ENCODE measurements at places on chromosomes 6 and 20.

DNA sequence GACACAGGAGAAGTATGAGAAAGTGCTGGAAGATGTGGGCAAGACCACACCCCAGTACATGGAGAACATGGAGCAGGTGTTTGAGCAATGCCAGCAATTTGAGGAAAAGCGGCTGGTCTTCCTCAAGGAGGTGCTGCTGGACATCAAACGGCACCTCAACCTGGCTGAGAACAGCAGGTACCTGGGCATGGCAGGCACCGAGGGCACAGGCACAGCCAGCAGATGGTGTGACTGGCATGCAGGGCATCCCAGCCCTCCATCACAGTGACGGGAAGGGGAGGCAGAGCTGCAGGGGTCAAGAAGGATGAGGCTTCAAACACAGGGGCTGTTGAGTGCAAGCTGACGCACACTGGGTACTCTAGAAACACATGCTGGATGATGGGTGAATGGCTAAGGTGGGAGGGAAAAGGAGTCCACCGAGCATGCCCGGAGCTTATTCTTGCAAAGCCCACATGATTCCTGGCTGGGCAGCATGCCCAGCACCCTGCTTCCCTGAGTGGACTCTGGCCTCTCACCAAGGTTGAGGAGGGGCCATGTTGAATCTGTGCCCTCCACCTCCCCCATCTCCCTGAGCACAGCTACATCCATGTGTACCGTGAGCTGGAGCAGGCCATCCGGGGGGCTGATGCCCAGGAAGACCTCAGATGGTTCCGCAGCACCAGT lies 26.3 kb downstream of the SPDEF start:
- DNase-seq = peak; percentile 39

GRCh38 chr6:70724524-70724923 lies 56.8 kb downstream of the SMAP1 start:
- DNase-seq = no peak

DNA sequence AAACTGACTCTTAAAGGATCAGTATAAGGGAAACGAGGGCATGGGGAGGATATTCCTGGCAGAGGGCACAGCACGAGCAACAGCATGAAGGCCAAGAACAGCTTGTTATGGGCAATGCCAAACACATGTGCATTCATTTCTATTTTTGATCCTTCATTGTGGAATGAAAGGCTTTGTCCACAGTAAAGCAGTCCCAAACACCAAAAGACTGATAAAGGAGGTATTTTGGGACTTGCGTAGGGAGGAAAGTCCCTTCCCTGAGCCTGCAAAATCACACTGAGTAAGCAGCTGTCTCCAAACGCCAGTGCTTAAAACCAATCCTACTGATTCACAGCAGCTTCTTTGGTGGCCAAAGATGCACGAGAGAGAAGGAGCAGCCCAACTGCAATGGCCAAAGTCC lies 138.2 kb downstream of the UNC5CL start:
- no peak for DNase-seq

DNA sequence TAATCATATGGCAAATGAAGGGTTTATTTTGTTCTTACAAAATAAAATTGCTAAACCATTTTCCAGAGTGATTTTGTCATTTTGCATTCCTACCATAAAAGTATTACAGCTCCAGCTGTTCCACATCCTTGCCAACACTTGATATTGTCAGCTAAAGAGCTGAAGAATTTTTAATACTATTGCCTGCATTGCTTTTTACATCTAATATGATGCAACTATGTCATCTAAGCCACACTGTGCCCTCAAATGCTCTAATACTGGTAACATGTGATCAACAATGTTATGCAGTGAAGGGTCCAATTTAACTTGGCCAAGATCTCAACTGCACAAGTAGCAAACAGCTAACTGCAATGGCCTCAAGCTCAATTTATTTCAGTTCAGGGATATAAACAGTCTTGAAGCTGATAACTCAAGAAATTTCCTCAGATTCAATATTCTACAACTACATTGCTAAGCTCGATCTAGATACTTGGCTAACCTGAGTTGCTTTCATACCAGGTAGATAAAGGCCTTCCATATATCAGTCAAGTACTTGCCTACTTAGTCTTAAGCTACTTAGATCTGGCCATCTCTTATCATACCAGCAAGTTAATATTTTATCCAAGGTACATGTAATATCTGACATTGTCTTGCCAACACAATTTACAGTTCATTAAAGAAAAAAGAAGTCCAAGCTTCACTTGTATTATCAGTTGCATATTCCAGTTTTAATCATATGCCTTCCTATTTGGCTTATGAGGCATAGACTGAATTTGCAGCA lies 17.0 kb downstream of the AKIRIN2 start:
- no peak for DNase-seq

DNA sequence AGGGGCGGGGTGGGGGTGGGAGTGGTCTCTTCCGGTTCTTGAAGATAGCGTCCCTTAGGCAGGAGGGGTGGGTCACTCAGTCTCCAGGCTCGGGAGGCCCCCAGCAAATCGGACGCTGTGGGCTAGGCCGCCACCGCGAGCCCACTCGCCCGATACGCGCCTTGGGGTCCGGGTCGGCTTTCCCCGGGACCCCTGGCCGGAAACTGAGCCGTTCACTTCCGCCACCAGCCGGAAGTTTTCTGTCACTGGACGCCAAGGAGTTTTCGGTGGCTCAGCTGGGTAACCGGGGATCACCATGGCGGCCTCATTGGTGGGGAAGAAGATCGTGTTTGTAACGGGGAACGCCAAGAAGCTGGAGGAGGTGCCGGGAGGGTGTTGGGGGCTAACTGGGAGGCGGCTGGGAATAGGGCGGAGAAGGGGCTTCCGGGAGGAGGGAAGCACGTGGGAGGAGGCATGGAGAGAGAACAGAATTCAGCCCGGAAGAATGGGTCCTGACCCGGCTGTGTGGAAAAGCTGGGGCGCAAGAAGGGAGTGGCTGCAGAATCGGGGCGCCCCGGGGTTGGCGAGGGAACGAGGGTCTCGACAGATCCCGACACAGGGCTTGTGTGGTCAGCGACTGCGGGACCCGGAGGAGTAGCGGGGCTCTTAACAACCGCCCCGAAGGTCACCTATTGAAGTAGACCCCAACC lies at the start of gene ITPA:
ITPA (plus strand) TSS at position 242 of the 689 bp plus-strand sequence; CDS start at position 296, 54 bp downstream.
- DNase-seq = peak; percentile 60

GRCh38 chr6:72623808-72624207 lies 1.9 kb downstream of the KCNQ5 start:
- no peak for DNase-seq

GRCh38 chr20:39429726-39430125 lies 467.6 kb downstream of the DHX35 start:
- DNase-seq = peak; percentile 4

- DNase-seq = no peak
Observed at GRCh38 chr6:18171871-18172270, 16.6 kb downstream of the KDM1B start.

DNA sequence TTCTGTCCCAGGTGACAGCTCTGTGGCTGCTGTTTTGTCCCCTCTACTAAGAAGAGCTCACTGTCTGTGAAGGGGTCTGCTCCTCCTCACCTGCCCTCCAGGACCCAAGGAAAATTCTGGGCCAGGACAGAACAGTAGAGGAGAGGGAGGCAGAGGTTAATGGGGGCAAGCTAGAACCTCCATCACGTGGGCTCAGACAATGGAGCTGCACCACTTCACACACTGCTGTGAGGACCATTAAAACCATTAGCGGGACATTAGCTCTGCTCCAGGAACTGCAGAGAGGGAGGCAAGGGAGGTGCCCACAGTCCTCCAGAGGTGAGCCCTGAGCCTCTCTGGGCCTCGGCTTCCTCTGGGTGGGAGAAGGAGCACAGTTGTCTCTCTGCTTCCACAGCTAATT lies 78.4 kb downstream of the NOL4L start:
- no peak for DNase-seq

DNA sequence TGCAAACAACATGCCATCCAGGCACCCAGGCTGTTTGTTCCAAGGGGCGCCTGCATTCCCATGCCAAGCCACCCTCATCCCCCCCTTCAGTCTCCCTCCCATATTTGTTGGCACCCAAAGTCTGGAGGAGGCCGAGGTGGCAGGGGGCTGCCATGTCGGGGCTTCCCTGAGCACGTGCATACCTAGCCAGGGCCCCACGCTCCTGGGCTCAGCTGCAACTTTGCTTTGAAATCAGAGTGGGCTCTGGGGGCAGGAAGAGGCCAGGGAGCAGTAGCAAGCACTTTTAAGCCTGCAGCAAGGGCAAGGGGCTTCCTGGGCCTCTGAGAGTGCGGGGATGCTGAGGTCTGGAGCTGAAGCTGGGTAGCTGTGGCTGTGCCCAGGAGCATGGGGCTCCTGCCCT lies 655.9 kb upstream of the EYS start:
- DNase-seq = no peak

DNA sequence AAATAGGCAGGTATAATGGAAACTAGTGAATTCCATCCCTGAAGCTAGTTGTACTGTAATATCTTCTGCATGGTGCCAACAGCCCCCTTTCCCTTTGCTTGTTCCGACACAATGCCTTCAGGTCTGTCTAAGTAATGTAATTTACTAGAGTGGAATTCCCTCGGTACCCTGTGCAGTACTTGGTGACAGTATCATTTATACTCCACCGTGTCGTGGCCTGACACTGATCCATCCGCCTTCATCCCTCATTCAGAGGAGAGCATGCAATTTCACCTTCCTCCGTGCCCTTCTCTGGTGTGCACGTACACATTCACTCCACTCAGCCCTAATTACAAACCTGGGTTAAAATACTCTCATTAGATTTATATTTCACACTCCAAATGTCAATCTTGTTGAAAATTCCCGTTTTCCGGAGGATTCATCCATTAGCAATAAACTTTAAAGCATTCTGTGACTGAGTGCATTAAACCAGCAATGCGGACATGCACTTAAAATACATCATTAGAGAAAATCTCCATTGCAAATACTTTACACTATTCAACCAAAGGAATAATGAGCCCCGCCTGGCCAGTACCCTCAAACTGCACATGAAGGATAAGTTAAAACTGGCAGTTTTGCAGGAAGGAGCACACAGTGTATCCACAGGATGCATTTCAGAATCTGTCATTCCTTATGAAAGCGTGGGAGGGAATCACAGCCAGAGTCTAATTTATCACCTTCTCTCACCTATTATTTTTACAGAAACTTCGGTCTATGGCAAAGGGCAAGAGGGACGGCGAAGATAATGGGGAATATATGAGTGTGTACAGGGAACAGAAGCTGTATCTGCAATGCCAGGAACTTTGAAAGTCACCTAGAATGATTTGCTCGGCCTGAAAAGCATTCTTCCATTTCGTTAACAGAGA lies 182.5 kb downstream of the GJA10 start:
- no peak for DNase-seq

DNA sequence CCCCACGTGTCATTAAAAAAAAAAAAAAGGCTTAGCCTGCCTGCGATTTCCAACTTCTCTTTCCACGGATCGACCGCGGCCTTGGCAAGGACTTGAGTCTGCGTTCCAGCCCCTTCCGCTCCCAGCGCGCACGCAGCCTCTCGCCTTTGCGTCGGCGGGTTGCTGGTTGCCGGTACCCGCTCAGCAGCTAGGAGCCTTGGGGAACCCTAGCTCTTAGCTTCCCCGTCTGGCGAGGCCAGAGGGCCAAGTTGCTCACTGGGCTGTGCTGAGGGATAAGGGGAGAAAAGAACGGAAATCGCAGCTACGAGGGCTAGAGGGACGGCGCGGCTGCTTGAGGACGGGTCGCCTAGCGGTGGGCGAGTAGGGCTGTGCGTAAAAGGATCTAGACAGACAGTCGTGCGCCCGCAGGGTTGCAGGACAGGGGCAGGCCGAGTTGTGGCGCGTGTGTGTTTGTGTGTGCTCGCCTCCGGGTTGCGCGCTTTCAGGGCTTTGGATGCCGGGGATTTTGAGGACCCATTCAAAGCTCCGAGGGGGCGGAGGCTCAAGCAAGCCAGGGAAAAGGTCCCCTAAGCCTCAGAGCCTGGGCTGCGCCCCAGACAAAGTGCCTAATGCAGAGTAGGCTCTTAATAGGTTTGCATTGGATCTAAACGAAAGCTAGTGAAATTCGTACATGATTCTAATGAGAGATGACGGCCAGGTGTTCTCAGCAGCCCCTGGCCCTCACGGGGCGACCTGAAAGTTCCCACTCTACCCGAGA lies 40.5 kb upstream of the OSTM1 start:
- DNase-seq = no peak

GRCh38 chr6:121694389-121694788 lies 258.9 kb downstream of the GJA1 start:
- no peak for DNase-seq

DNA sequence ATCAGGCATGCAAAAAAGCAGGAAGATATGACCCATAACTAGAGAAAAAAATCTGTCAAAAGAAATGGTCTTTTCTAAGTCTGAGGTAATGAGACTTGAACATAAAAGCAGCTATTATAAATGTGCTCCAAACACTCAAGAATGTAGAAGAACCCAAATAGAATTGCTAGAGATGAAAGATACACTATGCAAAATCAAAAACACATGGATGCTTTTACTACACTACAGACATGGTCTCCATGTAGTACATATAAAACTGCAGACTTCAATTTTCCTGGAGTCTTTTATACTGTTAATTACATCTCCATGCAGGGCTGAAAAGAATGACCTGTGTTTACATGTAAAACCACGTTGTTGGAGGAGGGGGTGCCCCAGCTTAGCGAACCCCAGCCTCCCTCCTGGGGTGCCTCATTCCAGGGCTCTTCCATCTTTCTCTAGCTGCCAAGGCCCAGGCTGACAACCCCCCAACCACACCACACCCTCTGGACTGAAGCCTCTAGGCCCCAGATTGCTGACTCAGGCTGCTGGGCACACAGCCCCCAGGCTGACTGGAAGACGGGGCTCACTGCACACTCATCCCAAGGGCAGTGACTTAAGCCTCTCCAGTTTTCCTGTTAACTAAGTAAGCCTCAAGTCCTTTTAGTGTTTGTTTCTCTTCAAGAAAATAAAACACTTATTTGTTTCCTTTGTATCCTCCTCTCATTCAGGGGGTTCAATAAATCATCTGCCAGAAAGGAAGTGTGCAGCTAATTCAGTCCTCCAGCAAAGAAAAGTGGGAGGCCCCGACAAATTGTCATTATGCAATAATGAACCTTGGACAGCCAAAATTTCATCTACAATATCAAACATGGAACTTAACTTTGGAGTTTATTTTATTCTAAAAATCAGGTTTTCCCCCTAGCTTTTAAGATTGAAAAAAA lies 26.0 kb upstream of the PLAGL1 start:
- no peak for DNase-seq

- DNase-seq = no peak
Observed at GRCh38 chr6:54465649-54466300, 157.5 kb downstream of the TINAG start.

- no peak for DNase-seq
Observed at GRCh38 chr20:61556673-61557072, 304.6 kb downstream of the CDH4 start.

- DNase-seq = no peak
Observed at GRCh38 chr6:129317931-129318820, 391.8 kb downstream of the ARHGAP18 start.

- no peak for DNase-seq
Observed at GRCh38 chr6:4057036-4057435, 21.9 kb downstream of the FAM217A start.

GRCh38 chr6:81126150-81126549 lies 626.3 kb downstream of the TENT5A start:
- no peak for DNase-seq

All from NCI-H345 (cell line).